ENCODE measurements at places on chromosomes 12 and 14.

DNA sequence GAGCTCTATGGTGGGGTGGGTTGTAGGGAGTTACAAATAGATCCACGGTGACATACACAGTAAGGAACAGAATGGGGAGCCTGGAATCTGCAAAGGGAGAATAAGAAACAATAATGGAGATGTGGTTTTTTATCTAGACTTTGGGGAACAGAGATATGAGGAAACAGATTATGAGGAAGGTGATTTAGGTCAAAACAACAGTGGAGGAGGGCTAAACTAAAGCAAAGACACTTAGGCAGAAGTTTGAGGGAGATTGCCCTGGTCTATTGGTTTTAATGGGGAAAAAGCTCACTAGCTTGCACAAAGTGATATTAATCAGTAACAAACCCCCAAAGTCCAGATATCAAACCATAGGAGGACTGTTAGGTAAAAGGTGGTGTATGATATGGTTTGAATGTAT is 144.5 kb upstream of the DYRK2 start:
- no peak for DNase-seq

GRCh38 chr12:75525263-75525662 is 13.9 kb upstream of the KRR1 start:
- no peak for DNase-seq

DNA sequence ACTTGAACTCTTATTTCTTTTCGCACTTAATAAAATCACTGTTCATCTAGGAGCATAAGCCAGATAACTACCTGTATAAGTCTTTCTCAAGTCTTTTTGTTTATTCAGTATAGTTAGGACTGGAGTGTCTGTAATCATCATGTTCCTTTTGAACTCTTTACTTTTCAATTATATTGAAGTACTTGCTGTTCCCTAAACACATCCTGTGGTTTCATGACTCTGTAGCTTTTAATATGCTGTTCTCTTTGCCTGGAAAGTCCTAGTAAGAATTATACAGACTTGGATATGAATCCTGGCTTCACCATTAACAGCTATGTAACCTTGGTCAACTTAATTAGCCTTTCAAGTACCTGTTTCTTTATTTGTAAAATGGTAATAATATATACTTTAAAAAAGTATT is 88.2 kb downstream of the CCDC91 start:
- DNase-seq = no peak

DNA sequence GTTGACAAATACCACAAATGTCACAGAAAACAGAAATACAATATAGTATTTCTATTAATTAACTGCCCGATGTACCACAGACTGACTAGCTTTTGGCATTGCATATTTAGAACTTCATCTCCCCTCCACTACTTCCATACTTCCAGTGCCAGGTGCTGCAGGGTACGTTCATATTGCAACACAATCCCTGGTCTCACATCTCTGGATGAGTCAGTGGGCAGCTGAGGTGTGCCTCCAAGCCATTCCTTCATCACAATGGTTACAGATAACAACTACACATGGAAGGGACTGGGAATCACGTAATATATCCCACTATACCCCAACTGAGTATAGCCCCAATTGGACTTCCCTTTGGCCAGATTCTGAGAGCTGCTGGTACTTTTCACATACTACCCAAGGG is 31.1 kb downstream of the CCDC198 start:
- DNase-seq = no peak

DNA sequence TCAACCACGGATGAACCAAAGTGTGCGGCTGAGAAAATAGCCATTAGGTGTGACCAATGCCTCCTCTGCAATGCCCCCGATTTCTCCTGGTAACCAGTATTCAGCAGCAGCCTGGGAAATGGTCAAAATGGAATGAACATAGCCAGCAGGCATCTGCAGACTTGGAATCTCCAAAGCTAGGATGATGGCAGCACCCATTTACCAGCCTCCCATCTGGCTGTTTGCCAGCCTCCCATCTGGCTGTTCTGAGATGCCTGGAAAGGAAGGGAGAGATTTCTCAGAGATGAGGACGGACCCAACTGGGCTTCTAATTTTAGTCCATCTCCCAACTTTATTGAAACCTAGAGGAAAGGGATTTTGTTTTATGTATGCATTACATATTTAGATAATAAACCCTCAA is 16.2 kb downstream of the CLMN start:
- no peak for DNase-seq

DNA sequence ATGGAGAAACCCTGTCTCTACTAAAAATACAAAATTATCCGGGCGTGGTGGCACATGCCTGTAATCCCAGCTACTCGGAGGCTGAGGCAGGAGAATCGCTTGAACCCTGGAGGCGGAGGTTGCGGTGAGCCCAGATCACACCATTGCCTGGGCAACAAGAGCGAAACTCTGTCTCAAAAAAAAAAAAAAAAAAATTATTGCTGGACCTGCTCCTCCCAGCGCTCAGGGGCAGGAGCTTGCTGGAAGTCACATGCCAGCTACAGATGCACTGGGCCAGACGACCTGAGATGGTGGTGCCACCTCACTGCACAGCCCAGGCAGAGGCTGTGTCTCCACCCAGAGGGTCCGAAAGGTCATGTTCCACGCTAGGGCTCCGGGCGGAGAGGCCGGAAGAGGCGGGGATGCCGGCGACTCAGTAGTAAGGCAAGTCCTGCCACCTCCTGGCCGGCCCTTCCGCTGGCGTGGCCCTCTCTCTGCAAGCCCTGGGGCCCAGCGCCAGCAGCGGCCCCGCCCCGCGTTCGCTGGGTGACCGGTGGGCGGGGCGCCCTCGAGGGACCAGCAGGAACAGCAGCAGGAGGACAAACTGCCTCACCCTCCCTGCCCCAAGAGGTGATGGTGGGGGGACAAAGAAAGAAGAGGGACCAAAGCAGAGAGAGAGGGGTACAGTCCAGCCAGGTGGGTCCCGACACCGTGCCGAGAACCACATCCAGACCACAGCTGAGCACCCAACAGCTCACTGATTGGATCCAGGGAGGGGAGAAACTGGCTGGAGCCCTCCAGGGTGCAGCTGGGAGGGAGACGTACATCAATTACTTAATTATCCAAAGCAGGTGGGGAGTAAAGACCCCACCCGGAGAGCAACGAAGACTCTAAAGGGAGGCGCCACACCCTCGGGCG is 3.6 kb upstream of the RHOF start:
- DNase-seq = peak; percentile 100

DNA sequence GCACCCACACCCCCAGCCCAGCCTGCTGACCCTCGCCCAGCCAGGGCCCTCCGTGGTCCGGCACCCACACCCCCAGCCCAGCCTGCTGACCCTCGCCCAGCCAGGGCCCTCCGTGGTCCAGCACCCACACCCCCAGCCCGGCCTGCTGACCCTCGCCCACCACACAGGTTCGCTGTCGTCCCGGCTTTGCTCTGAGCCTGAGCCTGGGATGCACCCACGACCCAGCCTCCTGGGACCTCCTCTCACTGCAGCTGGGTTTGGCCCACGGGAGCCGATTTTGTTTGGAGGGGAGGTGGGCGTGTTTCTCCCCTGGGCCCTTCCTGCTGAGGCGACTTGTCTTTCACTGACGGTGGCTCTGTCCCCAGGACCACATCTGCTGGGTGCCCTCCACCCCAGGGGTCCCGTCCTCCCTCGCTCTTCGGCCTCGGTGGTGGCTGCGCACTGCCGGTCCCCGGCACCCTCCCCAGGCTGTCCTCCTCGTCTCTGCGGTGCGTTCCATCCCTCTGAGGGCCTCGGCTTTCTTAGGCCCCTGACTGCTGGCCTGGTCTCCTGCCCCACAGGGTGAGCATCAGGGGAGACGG is 83.8 kb downstream of the GALNT9 start:
- no peak for DNase-seq

- DNase-seq = no peak
Observed at GRCh38 chr12:102800565-102800964, 116.5 kb downstream of the PAH start.

DNA sequence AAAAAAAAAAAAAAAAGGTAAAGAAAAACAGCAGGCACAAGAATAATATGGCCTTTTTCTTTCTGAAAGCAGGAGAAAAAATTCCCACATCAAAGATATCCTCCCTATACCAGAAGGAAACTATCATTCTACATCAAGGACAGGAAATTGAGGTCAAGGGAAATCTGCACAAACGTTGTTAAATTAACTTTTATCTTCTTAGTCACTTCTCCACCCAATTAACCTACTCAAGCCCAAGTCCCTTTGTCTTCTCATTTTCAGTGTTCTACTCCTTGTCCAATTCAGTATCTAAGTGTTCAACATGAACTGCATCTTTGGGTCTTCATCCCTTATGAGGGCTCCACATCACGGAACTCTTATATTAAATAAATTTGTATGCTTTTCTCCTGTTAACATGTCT is 15.7 kb downstream of the NDUFA12 start:
- no peak for DNase-seq

DNA sequence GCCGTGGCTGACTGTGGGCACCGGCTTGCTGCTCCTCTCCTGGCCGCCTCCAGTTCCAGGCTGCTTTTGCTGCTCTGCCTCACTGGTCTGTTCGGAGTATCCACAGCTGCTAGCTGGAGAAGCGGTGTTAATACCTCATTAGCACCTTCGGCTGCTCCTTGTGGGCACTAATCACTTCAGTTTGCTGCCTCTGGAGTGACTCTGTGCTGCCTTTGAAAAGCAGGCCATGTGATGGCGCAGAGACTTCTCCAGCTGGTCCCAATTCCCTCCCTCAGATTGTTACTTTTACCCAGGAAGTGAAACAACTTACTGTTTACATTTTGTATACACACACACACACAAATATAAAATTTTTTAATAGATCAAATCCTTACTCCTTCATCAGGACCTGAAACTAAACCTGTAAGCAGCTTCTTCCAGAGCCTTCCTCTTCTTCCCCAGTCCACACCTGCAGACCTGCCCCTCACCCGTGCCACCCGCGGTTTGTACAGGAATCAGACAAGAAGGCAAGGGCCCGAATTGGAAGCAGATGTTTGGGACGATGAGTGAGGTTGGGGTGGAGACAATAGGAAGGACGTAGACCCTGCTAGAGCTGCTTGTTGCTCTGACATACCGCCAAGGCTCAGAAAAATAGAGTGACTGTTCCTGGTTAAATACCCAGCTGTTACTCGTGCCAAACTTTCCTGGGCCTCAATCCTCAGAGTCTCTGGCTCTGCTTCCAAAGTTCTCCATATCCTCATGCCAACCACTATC is 41.5 kb upstream of the LTBP2 start:
- DNase-seq = no peak

DNA sequence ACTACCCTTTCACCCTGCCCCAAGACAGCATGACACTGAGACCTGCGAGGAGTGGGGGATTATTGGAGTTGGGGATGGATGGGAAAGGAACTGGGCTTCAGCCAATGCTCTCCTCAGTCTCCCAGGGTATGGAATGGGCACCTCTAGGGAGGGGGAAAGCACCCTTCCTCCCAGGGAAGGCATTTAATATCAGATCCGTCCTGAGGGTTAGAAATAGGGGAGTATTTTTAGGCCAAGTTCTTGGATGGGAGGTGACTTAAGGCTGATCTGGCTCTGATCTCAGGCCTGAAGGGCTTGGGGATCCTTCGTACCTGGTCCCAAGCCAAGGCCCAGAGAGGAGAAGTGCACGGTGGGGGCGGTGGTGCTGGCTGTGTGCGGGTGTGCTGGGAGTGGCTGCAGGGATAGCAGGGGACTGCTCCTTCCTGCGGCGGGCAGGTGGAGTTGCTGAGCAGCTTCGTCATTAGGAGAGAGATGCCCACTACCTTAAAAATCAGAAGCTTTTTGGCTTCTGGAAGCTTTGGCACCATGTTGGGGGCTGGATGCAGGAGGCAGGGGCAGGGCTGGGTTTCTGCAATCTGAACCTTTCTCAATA is 7.0 kb upstream of the CEBPE start:
- no peak for DNase-seq

GRCh38 chr12:52918351-52918750 is 13.5 kb upstream of the KRT8 start:
- no peak for DNase-seq

DNA sequence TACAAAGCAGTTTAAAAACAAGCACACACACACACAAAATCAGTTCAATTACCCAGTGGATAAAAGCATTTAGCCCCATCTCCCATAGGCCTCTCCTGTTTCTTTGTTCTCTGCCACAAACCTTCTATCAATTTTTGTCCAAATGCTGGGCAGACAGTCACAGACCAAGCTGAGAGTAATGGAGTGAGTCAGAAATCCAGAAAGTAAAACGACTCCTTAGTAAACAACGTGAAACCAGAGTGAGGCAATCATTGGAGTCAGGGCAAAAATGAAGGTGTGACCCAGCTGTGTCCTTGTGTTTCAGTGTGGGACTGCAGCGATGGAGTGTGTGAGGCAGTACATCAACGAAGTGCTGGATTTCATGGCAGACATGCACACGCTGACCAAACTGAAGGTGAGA is 102.0 kb downstream of the PRIMA1 start:
- DNase-seq = no peak

- no peak for DNase-seq
Observed at GRCh38 chr12:93683410-93683809, 6.2 kb downstream of the CRADD start.

DNA sequence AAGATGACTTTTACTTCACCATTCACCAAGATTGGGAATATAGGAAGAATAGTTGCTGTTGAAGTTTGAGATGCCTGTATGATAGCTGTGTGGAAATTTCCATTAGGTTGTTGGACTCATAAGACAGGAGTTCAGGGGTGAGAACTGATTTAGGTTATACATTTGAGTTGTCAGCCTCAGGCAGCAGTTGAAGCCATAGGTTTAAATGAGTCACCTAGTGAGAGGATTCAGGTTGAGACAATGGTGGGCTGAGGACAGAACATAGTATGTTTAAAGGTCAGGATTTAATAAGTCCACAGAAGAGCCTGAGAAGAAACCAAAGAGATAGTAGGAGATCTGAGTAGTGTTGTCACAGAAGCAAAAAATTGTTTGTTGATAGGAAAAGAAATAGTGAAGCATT is 63.6 kb upstream of the MON2 start:
- DNase-seq = no peak

GRCh38 chr12:5985471-5985870 is 40.4 kb upstream of the ANO2 start:
- no peak for DNase-seq

DNA sequence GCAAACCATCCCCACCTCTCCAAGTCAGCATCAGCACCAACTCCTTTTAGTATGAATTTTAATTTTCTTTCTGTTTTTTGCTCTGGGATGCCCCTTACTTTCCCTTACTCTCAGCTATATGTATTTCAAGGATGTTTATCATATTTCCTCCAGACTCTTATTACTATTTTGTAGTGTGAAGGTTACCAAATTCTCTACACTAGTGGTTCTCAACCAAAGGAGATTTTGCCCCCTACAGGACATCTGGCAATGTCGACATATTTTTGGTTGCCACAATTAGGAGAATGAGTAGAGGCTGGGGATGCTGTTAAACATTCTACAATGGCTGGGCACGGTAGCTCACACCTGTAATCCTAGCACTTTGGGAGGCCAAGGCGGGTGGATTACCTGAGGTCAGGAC is 29.1 kb upstream of the SOS2 start:
- peak; percentile 4 for DNase-seq

GRCh38 chr12:104788840-104789271 is 169.2 kb downstream of the SLC41A2 start:
- DNase-seq = no peak

- no peak for DNase-seq
Observed at GRCh38 chr14:77923131-77923936, 123.4 kb downstream of the ADCK1 start.

- no peak for DNase-seq
Observed at GRCh38 chr14:83421711-83422110, 1888.1 kb upstream of the SEL1L start.
